ENCODE measurements at places on chromosomes 3 and 15.

- no peak for DNase-seq
Measured at GRCh38 chr15:66882251-66883020, 180.4 kb downstream of the SMAD6 start.

GRCh38 chr3:14758297-14758696 lies 60.5 kb upstream of the FGD5 start:
- no peak for DNase-seq

GRCh38 chr3:89098964-89099585 lies 8.3 kb upstream of the EPHA3 start:
- no peak for DNase-seq

GRCh38 chr3:152280539-152280938 lies 11.8 kb downstream of the MBNL1 start:
- no peak for DNase-seq

DNA sequence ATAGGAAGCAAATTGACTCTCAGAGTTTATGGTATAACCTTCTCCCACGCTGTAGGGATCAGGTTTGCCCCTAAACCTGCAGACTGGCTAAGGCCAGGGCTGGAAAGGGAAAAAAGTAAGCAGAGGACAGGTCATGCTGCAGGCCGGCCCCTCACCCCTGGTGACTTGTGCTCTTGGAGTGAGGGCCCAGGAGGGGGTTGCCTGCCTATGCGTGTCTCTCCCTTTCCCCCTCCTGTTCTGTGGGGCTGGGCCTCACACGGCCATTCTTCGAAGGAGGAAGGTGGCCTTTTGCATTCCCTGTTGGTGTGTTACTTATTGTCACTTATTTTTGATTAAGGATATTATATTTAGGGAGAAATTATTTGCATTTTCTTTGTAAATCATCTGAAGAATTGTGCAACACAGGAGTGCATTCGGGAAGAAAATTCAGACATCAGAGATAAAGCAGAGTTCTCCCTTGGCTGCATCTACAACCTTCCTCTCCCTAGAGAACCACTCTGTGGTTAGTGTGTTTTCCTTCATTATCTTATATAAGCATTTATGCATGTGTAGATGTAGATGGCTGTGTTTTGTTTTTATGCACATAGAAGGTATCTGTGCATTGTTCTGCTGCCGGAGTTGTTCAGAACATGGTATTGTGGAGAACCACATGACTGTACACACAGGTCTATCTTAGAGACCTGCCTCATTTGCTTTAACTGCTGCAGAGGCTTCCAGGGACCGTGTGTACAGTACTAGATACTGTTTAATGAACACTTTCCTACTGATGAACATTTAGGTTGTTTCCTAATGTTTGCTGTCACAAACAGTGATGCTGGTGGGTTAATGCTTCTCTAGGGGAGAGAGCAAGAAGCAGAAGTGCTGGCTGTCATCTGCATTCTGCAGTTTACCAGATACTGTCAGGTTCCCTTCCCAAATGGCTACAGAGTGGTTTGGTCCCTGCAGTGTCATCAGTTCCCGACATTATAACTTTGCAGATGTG lies 133.5 kb downstream of the APBA2 start:
- DNase-seq = no peak

DNA sequence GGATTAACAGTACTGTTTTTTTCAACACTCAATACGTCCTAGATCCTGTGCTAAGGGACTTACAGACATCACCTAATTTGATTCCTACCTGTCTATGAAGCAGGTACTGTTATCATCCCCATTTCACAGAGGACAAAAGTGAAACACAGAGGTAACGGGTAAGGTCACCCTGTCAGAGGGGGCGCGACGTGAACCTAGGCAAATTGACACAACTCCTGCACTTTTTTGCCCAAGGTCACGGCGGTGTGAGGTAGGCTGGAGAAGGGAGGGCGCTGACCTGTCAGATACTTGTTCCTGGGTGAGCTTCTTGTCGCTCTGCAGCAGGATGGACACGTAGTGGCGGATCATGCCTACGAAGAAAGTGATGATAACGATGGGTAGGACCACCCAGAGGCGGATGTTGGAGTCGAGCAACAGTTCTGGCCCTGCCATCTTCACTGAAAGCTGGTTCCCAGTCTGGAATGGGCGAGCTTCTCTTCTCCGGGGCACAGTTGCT lies 363 bp downstream of the EMC3 start:
- no peak for DNase-seq

DNA sequence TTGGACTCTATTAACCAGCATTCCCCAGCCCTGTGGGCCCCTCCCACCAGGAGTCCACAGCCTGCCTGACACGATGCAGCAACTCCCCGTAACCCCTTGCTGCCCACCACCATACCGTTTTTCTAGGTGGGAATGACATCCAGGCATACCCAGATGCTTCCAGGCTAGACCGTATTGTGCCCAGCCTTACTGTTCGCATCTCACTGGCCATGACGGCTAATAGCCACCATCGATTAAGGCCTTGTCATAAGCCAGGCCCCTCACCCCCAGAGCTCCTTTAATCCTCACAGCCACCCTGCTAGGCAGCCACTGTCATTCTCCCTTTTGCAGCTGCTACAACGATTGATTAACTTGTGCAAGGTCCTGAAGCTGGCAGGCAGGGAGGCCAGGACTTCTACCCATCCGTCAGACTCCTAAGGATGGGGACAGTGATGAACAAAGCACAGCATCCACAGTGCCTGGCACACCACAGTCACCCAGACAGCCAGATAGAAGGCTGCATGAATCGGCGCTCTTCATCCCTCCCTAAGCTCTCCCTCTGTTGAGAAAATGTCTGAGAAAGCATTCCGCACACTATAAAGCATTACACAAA lies 60.0 kb upstream of the FLNB start:
- DNase-seq = no peak

- no peak for DNase-seq
Measured at GRCh38 chr3:123788710-123789109, 95.4 kb downstream of the MYLK start.

DNA sequence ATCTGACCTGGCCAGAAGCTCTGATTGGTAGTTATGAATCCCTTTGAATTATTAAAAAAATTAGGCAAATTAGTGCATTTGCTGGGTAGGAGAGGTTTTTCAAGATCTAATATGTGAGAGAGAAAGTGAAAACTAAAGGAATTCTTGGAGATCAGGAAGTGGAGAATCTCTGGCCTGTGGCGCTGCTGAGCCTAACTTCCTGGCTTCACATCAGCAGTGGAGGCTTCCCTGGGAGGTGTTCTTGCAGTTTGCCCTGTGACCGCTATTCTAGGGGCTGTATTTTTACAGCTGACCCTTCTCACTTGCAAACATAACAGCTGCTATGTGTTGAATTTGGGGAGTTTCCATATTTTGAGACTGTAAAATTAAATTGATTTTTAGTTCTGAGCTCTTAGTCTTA lies 166.4 kb downstream of the ATG7 start:
- DNase-seq = no peak

DNA sequence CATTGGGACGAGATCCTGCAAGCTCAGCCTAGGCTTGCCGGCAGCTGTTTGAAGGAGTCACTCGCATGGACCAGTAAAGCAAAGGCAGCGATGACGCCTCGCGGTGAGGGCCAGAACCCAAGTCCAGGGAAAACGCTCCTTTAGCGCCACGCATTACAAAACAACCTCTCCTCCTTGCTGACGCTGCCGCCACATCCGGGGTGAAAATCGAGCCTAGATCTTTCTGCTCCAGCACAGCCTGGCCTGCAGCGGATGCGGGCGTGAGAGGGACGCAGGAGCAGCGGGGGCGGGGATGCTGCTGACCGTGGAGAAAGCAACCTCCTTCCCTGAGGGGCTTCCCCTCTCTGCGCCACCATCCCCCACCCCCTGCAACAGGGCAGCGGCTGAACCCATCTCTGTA lies 46.7 kb downstream of the CASR start:
- no peak for DNase-seq

GRCh38 chr3:57758686-57759085 lies 2.6 kb downstream of the SLMAP start:
- no peak for DNase-seq

- no peak for DNase-seq
Measured at GRCh38 chr15:89211678-89212170, 9.7 kb downstream of the RLBP1 start.

GRCh38 chr3:196159952-196160804 lies 51.0 kb downstream of the ZDHHC19 start:
- DNase-seq = no peak

DNA sequence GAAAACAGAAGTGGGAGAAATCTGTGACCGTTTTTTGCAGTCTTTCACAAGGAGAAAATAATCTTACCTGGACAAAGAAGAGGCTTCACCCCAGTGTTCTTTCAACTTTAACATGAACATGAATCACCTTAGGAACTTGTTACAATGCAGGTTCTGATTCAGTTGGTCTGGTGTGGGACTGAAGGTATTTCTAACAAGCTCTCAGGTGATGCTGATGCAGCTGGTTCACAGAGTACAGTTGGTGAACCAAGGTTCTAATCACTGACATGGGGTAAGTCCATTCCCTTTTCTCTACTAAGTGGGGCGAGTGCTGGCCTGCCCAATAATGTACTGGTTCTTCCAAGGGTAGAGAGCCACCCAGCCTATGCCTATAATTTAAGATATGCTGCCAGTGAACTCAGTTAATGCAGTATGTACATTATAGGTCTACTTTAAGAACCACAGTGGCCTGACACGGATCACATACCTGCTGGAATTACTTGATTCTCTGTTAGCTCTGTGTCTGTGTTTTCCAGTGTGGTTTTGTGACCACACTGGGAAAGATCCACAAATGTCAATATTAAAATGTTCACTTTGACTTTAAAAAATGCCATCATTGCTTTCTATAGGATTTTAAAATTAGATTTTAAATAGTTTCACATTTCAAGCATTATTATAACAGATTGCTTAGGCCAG lies 304.1 kb downstream of the ZNF621 start:
- DNase-seq = no peak

GRCh38 chr3:60246361-60246760 lies 1004.9 kb downstream of the FHIT start:
- no peak for DNase-seq
